GM12864 (cell line): ENCODE measurements at places on chromosomes 5 and 9.

- no peak for DNase-seq
These were observed 96.6 kb downstream of the GALNT10 start for GRCh38 chr5:154287136-154287535.

GRCh38 chr9:113957821-113958341, 81.8 kb downstream of the ZNF618 start:
- DNase-seq = no peak

DNA sequence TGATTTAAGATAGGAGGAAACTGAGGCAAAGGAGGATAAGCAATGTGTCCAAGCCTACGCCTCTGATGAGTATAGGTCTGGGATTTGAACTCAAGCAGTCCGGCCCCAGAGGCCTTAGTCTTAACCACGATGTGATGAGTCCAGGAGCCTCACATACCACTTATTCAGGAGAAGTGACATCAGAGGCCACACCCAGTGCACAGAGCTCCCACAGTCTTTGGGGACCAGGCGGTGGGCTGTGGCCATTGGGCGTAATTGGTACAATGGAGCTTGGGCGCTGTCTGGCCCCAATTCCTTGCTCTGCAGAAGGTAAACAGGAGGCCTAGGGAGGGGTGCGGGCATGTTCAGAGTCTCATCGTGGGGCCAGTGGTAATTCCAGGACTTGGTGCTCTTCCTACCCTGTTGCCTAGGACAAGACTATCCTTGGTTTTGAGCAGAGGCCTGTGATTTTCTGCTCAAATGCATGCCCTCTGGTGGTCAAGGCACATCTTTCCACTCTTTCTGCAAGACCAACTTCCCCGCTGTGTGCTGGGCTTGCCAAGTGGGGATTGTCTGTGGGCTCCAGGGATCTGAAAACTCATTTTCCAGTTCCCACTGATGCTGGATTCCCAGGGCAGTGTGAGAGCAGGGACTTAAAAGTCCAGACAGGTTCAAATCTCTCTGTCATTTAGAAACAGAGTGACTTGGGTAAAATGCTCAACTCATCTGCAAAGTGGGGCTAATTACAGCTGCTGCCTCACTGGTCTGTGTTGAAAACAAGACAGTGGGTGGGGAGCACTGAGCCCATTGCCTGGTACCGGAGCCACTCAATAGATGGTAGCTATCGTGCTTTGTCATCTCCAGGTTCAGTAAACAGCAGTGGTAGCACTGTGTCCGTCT, 15.8 kb downstream of the NDST1 start:
- DNase-seq = peak; percentile 30

DNA sequence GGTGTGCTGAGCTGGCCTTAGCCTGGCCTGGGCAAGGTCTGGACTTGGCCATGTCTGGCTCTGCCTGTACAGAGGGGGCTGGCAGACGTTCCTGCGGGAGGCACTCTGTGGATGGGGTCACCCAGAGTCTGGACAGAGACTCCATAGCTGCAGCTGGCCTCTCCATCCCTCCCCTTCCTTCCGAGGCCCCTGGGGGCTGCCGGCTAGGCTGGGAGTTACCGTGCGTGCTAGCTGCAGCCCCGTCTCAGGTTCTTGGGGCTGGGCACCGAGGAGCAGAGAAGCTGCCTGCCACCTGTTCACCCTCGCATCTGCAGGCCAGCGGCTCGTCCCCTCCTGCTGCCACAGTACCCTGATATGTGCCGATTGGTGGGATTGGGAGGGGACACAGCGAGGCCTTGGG, 63.4 kb downstream of the RXRA start:
- no peak for DNase-seq

DNA sequence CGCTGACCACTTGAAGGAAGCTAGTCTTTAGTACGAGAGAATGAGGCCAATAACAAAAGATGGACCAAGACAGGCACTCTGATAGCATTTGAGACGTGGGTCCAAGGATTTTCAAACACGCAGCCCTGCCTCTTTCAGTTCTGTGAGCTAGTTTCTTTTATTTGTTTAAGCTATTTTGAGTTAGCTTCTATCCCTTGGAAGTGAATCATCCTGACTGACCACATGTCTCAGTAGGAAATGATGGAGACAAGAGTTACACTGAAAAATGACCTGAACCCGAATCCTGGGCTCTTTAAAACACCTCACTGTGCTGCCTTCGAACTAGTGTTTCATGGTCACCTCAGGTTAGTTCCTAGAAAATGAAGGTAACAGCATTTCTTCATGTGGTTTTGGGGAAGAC, 9.9 kb downstream of the TEK start:
- no peak for DNase-seq

DNA sequence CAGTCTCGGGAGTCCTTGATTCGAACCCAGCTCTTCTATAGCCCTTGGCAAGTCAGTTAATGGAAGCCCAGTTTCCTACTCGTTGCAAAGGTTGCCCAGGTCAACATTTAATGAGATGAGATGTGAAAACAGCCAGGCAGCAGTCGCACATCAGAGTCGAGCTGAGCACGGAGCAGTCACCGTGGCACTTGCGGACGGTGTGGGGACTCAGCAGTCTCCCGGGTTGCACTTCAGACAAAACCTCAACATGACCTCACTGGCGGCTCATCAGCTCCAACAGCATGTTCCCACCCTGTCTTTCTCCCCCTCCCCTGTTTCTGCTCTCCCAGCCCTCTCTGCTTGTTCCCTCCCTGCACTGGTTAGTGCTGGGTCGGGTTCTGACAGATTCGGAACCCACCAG, 35.8 kb downstream of the UBE2QL1 start:
- no peak for DNase-seq

DNA sequence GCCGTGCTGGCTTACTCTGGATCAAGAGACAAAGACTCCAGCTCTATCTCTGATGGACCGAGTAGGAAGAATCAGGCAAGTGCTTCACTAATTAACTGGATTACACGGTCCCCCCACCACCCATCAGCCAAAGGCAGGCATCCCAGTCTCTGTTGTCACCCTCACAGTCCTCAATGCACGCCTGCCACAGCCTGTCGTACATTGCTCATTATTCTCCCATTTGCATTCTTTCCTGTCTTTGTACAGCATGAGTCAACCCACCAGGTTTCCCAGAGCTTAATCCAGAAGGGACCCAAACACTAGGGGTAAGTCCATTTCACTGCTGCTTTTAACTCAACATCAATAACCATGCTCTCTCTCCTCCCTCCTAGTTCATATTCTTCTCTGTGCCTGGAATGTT, 44.4 kb downstream of the PCA3 start:
- DNase-seq = no peak

- DNase-seq = no peak
These were observed 409.4 kb upstream of the CTNND2 start for GRCh38 chr5:12313602-12314001.

DNA sequence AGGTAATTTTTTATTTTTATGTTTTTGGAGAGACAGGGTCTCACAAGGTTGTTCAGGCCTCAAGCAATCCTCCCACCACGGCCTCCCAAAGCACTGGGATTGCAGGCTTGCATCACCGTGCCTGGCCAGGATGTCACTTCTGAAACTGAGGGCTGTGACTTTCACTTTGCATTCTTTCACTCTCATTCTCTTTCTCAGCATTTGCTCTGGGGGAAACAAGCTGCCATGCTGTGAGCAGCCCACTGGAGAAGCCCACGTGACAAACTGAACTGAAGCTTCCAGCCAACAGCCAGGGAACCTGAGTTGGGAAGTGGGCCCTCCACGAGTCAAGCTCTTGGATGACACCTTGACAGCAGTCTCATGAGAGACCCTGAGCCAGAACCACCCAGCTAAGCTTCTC, 109.4 kb downstream of the C5orf15 start:
- DNase-seq = no peak

DNA sequence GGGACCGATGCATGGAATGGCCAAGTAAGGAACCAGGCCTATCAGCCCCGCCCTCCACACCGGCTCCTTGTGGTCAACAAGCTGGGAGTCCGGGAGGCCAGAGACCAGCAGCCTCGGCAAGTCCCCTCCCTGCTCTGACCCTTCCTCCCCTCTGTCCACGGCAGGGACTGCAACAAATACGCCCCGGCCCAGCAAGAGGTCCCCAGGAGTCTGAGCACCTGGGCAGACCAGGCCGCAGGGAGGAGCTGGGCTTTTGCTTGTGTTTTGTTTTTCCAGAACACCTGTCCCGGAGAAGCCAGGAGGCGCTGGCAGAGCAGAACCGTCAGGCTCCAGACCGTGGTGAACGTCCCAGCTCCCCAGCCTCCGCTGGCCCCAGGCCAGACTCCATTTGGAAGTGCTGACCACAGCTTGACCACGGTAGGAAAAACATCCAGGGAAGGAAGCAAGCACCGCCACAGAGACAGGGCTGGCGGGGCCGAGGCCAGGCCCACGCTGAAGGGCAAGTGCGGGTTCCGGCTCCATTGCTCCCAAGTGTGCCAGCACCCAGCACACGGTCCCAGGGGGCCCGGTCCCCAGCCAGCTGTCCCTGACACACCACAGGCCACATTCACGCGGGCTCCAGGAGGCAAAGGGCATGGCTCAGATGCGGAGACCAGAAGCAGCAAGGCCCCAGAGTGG, 56.7 kb downstream of the VAV2 start:
- DNase-seq = no peak

GRCh38 chr5:40430101-40430710, 249.5 kb upstream of the PTGER4 start:
- DNase-seq = no peak

DNA sequence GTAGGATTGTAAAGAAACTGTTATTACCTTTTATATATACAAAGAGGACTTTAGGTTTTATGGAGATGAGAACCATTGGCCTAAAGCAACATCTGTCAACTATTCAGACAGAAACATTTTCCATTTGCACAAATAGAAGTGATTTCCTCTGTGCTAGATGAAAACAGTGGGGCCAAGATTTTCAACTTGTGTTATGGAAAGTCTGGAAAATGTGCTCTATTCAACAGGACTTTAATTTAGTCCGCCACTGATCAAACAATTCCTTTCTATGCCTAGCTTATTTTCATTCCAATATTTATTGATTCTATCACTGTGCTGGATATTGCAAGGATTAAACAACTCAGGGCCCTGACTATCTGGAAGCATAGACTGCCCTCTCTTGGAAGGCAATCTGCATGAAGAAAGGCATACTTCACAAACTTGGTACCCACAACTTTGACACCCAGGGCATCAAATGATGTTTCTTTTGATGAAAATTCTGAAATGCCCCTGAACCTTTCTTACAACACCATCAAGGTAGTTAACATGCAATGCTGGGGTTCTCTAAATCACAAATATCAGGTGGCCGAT, 126.6 kb upstream of the HMHB1 start:
- no peak for DNase-seq

- DNase-seq = no peak
These were observed 76.5 kb downstream of the C9orf152 start for GRCh38 chr9:110131499-110131898.

DNA sequence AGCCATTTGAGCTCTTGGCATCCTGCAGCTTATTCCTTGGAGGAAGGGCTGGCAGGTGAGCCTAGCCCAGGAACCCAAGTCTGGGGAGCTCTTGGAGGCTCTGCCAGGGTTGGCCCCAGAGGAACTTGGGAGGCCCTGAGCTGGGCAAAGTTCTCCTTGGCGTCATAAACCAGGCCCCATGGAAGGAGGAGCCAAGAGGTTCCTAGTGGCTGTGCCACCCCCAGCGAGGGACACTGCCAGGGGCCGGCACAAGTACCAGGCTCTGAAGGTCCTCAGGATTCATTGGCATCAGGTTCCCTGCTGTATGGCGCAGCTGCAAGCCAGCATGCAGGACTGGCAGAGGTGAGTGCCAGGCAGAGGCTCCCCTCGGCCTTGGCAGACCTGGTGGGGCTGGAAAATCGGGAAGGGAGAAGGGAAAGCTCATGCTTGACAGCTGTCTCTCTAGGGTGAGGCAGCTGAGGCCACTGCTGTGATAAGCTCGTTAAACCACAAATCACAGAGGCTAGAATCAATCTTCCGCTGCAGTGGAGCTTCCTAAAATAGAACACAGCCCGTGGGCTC, 54.6 kb upstream of the SYNPO start:
- no peak for DNase-seq

DNA sequence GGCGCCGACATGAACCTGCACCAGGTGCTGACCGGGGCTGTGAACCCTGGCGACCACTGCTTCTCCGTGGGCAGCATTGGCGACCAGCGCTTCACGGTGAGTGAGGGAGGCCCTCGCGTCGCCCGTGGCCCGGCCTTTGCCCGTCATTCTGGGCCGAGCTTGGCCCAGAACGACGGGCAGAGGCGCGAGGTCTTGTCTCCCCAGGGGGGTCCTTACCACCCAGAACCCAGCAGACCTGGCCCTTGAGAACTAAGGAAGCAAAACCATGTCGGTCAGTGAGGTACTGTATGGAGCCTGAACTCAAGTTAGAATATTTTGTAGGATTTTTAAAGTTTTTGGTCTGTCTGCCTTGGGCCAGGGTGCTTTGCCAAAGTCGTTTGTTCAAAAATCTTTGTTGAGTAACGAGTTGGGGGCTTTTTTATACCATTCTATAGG, 691 bp downstream of the DMXL1 start:
- no peak for DNase-seq

- no peak for DNase-seq
These were observed 135.9 kb downstream of the GCNT1 start for GRCh38 chr9:76594764-76595424.

- DNase-seq = no peak
These were observed 32.2 kb downstream of the NSA2 start for GRCh38 chr5:74798977-74799911.

DNA sequence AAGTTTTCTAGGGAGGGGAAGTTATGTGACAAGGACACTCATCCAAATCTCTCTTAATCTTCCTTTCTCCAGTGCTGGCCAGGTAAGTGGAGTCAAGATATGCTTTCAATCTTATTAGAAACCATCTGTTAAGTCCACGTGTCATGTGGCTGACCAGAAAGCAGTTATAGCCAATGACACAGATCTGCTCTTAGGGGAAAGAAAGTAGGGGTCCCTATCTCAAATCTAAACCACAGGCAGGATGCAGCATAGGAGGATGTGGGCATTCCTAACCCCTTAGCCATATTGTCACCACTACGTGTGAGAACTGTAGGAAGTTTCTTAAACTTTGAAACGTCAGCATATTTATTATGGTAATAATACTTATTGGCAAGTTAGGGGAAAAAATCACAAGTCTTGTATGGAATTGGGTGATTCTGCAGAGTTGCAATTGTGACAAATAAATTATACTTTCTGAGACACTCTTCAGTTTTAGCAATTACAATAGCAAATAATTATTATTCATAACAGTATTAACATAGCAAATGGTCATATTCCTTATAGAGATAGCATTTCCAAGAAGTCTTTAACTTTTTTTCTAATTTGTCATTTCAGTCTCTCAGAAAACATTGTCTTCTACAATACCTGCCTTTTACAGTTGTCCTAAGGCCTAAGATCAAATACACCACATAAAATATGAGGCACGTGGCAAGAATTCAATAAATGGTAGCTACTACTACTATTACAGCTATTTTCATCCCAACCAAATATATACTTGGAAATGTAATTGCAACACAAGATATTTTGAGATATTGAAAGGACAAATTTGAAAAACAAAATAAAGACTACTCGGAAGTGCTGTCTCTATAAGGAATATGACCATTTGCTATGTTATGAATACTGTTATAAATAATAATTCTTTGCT, 236.9 kb downstream of the PDE4D start:
- DNase-seq = no peak

DNA sequence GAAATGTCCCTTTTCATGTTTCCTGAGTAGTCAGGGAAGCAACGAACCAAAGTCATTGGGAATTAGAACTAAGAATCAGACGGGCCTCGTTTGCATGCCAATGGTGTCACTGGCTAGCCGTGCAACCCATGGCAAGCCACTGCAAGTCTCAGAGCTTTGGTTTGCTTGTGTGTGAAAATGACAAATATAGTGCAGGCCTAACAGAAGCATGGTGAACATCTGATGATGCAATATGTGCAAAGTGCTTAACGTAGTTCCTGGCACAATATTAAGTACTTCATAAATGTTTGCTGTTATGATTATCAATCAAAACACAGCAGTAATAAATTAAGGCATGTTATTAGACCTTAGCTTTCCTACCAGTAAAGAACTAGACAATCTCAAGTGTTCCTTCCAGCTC, 118.0 kb upstream of the TRIM32 start:
- DNase-seq = no peak
